ENCODE measurements at places on chromosomes 1 and 21.
A peak's percentile ranks its signal among the peaks of the same experiment; 100 is the strongest.

GRCh38 chr1:39898648-39899603, 2.8 kb downstream of the MYCL start:
- DNase-seq, result peak; percentile 56

GRCh38 chr1:160238408-160238807, 23.9 kb downstream of the DCAF8 start:
- DNase-seq, result no peak

- DNase-seq, result peak; percentile 24
These were observed 273.8 kb downstream of the KCNJ6 start for GRCh38 chr21:37642493-37642892.

GRCh38 chr1:9196129-9197040, 38.2 kb upstream of the H6PD start:
- peak; percentile 72 for DNase-seq

DNA sequence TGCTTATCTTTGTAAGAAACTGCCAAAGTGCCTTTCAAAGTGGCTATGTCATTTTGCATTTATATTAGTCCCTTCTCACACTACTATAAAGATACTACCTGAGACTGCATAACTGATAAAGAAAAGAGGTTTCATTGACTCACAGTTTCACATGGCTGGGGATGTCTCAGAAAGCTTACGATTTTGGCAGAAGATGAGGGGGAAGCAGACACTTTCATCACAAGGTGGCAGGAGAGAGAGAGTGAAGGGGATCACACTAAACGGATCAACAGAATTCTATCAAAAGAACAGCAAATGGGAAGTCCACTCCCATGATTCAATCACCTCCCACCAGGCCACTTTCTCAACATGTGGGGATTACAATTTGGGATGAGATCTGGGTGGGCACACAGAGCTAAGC, 1352.0 kb upstream of the B3GALT2 start:
- DNase-seq, result no peak

- peak; percentile 99 for DNase-seq
These were observed 218.7 kb upstream of the FGGY start for GRCh38 chr1:59078070-59078800.

DNA sequence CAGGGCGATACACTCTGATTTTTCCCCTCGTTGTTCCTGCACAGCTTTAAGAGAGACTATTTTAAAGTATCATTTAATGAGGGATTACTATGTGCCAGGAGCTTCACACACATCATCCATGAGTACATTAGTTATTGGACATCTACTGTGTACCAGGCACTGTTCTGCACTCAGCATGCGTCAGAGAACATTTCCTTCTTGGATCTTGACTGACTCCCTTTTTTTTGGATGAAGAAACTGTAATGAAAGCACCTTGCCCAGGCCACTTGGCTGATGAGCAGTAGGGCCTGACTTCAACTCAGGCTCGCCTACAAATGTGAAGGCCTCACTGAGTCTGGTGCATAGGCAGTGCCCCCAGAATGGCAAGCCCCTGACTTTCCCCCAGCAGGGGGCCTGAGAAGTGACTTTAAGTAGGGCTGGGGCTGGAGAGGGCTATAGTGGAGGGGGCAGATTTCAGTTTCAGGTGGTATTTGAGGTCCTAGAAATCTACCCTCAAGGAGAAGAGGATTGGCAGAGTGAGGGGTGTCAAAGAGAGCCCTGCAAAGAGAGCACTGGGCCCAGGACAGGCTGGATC, 50.0 kb downstream of the PTPRU start:
- no peak for DNase-seq

DNA sequence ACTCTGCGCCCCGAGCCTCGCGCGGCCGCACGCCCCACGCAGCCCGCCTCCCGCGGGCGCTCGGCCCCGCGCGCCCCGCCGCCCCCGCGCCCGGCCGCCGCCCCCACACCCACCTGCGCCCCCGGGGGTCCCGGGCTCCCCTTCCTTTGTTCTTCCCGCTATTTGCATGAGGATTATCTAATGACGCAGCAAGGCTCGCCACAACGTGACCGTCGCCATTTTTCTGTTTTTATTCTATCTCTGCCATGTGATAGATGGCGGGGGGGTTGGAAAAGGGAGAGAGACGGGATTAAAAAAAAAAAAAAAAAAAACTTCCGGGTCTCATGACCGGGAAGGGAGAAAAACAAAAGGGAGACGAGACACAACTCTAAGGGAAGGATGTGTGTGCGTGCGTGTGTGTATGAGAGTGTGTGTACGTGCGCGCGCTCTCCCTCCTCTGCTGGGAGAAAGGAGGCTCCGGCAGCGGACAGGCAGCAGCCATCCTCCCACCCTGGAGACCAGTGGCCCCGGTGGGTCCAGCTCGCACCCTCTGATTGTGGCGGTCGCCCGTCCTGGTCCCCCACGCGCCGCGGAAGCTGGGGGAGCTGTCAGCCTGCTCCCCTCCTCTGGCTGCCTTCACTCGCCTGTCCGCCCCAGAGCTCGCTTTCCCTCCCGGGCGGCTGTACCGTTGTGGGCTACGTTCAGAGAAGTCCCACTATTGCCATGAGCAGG, 80.4 kb upstream of the AK4 start:
- peak; percentile 80 for DNase-seq

DNA sequence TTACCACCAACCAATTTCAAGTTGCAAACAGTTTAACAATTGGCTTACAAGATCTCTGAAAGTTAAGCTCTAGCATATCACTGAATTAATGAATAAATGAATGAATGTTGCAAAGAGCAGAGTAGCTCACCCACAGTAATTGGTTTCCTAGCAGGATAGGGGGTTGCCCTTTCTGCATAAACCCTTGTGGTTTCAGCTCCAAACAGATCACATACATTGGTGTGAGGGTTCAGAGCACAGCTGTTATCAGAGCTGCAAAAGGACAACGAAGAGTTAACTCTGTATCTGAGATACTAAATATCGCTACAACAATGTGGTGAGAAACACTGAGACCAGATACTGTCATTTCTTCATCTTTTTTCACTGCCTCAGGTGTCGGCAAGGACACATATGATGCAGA, 46.6 kb downstream of the NTNG1 start:
- DNase-seq, result no peak

GRCh38 chr21:29394051-29394450, 95.3 kb downstream of the BACH1 start:
- no peak for DNase-seq

DNA sequence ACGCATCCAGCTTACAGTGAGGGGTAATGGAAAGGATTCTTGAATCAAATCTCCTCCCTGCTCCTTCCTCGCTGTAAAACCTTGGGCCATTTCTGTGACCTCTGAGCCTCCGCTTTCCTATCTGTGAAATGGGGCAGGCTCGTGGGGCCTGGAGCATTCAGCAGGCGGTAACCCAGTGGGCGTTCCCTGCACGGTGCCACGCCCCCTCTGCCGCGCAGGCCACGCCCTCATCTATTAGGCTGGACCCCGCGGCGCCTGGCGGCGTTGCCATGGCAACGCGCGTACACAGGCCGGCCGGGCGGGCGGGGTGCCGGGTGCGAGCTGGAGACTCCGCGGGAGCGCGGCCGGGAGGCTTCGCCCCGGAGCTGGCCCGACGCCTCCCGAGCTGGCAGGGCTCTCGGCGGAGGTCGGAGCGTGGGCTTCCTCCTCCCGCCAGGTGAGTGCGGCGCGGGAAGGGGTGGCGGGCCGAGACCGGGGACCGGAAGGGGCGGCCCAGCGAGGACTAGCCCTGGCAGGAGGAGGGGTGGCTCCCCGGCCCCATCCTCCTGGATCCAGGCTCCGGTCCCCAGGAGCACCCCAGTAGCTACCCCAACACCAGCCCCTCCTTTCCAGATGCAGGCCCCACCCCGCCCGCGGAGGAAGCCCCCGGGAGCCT, at the start of gene FHAD1:
FHAD1 (plus strand) TSS at position 264 of the 655 bp plus-strand sequence. CDS start 4,562 bp downstream, outside the sequence.
- DNase-seq, result peak; percentile 72

DNA sequence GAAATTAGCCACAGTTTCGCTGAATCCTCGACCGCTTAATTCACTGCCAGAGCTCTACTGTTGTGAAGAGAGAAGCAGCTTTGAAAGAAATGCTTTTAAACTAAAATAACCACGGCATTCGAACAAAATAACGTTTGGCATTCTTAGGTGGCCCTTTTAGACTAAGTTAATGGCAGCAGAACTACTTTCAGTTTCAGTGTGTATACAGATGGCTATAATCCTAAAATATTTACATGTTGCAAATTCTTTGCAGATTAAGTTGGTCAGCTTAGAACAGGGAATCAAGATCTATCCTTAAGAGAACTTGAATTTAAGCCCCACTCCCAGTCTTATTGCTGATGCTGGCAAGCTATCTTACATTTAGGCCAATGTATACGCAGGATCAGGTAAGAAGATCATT, 62.7 kb downstream of the ADSS2 start:
- no peak for DNase-seq

DNA sequence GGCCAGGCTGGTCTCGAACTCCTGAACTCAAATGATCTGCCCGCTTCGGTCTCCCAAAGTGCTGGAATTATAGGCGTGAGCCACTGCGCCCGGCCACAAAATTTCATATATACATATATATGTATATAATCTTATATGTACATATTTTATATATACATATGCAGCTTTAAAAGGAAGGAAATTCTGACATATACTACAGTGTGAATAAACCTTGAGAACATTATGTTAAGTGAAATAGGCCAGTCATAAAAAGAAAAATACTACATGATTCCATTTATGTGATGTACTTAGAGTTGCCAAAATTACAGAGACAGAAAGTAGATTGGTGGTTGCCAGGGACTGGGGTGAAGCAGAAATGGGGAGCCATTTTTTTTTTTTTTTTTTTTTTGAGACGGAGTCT, 63.2 kb downstream of the NUP210L start:
- DNase-seq, result no peak

GRCh38 chr1:68375919-68376318, 73.8 kb downstream of the RPE65 start:
- no peak for DNase-seq

- DNase-seq, result no peak
These were observed 668.5 kb downstream of the NCAM2 start for GRCh38 chr21:21666689-21667088.

- no peak for DNase-seq
These were observed 7.8 kb upstream of the PTPRF start for GRCh38 chr1:43522776-43523480.

DNA sequence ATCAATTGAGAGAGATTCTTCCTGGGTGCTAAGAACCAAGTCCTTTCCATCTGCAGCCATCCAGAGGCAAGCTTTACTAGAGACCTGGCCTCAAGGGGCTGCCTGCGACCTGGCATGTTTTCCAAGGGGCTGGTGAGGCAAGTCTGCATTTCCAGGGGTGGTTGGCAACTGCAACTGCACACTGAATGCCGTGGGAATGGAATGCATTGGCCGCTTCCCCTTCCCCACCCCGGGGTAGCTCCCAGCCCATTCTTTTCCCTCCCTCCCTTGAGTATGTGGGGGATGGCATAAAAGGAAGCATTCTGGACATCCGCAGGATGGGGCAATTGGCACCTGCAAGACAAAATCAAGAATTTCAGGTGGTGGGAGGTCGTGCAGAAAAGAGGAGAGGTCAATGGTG, 155.1 kb downstream of the IGSF21 start:
- no peak for DNase-seq

- DNase-seq, result no peak
These were observed 22.5 kb downstream of the NSUN4 start for GRCh38 chr1:46363121-46363520.

DNA sequence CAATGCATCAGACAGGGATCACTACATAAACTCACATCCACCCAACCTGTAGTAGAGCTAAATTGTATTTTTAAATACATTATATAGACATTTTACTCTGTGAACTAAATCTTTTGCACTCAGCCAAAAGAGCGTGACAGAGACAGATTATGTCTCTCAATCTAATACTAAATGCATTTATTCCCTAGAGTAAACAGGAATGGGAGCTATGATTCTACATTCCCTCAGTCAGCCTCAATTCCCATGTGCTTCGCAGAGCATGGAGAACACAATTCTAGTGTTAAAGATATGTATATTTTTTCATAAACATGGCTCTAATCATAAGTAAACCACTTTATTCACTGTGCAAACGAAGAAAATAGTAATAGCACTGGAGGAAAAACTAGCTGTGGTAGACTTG, 16.5 kb downstream of the PIGK start:
- no peak for DNase-seq

DNA sequence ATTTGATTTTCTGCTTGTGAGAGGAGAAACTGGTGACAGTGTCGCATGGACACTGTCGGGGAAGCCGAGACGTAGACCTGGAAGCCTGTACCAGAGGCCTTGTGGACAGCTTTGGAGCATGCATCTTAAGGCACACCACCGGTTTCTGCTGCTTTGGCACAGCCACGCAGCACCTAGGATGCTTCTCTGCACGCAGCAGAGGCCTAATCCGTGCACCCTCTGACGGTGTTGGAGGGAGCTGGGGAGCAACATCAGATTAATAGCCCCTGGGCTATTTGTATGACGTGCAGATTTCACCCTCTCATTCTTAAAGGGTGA, 30.3 kb downstream of the TEX35 start:
- no peak for DNase-seq

- no peak for DNase-seq
These were observed 9.8 kb downstream of the TNFRSF9 start for GRCh38 chr1:7930645-7931445.

DNA sequence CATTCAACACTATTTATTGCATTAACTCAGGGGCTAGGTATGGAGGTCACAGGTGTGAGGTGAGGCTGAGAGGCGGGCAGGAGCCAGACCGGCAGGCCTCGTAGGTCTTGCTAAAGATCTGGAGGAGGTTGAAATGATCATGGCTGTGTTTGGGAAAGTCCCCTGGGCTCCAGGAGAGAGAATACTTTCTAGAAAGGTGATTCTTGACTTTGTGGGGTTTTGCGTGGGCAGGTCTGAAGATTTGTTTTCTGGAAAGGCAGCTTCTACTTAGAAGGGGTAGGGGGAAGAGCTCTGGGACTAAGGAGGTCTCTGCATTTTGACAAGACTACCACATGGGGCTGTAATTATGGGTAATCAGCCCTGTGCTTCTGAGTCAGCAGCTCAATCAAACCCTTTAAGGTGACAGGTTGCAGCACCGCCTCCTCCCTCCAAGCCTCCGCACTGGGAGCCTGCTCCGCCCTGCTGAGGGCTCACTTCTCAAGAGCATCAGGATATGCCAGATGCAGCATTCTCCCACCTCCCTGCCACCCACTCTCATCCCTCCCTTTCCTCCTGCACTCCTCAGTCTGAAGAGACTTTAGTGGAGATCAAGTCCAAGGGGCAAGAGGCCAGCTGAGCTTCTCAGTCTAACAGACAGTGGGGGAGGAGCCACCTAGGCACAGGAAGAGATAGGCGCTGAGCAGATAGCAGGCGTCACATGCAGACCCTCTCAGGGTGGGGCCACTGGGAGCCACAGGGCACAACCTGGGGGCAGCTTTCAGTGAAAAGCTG, 30.5 kb downstream of the SLC30A1 start:
- peak; percentile 1 for DNase-seq

DNA sequence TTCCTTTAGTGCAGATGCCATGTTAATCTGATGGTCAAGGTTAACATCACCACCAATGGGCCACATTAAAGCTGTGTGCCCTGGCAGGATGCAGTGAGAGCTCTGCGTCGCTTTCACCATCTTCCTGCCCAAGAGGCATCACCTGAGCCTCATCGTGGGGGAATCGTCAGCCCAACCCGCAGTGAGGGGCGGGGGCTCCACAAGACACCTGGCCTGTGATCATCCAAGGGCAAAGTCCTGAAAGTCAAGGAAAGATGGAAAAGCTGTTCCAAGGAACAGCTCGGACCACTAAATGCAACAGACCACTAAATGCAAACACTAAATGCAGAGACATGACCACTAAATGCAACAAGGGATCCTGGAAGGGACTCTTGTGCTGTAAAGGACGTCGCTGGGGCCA, 49.9 kb downstream of the WDR4 start:
- DNase-seq, result no peak
